H1 (cell line): ENCODE measurements at places on chromosomes 2 and 18. TPM values are rescaled to one million over a fixed set of nuclear protein-coding genes. Genes with fewer than 3 reads are reported as not detected.

The MLPH gene
- 17.0 TPM in 2 replicates for total RNA-seq

GRCh38 chr2:165877565-165878550 is 75.7 kb downstream of the TTC21B start:
- DNase-seq = no peak

DNA sequence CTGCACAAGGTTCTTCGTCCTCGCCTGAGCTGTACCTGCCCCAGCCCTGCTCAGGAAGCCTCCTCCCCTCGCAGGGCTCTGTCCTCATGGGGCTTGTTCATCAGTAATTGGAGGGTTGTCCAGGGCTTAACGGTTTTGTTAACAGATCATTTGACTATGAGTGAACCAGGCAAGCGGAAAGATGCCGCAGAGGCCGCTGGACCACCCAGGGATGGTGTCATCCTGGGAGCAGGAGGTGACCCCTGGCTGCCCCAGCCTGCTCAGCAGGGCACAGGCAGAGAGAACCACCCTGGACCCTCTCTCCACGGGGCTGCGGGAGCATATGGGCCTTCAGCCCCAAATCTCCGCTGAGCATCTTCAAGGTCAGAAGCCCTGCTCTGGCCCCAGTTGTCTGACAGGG is 264.3 kb downstream of the KLHL29 start:
- DNase-seq = no peak

- DNase-seq = no peak
Measured at GRCh38 chr2:11133238-11133935, 21.9 kb upstream of the SLC66A3 start.

DNA sequence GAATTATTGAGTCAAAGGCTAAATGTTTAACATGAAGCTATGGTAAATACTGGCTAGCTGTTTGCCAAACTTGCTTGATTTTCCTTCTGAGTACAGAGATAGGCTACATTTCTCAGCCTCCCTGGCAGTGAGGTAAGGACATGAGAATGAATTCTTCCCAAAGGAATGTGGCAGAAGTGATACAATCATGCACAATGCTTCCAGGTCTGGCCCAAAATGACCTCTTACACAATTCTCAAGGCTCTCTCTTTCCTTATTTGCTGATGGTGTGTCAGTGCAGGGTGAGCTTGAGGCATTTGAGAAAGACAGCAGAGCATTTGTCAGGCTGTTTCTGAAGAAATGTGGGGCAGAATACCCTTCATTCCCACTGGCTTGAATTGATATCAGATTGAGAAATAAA is 95.6 kb upstream of the NABP1 start:
- no peak for DNase-seq

The IL1R1 gene
- 0.34 and 0.46 TPM in 2 replicates for total RNA-seq

The IL1B gene
- not detected in 2 replicates for total RNA-seq

The SULT1C4 gene
- total RNA-seq = 2.1 and 2.9 TPM in 2 replicates

The SLC5A7 gene
- total RNA-seq = 0.11 and 0.15 TPM in 2 replicates

DNA sequence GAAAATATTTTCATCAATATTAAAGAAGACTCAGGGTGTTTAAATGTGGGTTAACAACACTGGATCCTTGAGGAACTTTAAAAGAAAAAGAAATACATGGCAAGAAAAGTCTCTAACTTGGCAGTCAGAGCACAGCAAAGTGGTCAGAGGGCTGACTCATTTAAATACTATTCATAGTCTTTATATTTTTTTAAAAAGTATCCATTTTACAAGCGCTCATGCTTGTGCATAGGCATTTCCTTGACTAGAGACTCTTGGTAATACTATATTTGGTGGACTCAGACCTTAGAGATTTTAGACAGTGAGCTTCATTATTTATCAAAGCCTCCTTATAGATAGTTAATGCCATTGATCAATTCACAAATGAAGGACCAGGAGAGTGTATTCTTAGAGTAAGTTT is 110.2 kb downstream of the ABCA12 start:
- DNase-seq = no peak

GRCh38 chr2:184504252-184504651 is 94.1 kb upstream of the ZNF804A start:
- DNase-seq = no peak

DNA sequence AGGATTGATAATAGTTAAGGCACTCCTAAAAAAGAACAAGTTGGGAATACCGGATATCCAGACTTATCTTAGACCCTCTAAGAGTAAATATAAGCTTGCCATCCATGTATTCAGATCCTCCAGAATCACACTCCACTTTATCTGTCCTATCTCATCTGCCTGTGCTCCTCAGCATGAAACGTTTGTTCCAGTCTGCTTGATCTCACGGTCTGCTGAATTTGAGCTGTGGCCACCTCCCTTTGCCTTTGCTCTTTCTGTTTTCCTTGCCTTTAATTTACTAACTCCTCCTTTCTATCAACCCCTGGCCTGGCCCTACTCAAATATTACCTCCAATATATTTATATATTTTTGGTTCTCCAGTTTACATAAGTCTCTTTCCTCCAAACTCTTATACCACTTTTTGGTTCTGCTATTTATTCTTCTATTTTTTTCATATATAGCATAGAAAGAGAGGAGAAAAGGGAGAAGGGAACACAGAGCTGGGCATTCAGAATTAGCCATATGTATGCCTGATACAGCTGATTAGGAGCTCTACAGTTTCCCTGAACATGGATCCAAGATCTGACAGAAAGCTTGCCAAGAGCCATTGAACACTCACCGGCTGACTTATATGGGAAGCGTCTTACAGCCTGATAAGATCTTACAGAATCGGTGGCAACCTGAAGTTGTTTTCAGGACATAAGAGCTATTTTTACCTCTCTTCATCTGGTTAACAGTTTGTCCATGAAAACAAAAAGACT is 21.8 kb upstream of the DNAJC27 start:
- DNase-seq = no peak

DNA sequence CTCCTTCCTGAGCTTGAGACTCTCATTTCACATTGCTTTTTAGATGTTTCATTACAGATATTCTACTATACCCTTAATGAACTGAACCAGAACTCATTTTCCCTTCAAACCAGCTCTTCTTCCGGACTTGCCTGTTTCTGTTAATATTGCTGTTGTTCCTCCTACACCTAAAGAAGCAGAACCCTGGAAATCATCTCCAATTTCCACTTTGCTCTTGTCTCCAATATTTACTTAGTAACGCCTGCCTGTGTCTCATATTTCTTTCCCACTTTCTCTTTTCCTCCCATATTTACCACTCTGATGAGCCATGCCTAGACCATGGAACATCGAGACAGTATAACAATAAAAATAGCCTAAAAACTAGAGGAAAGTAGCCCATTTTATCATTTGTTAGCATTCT is 17.9 kb upstream of the GMCL1 start:
- no peak for DNase-seq

GRCh38 chr18:79186649-79187048 is 117.5 kb downstream of the ATP9B start:
- DNase-seq = no peak

The SAG gene
- total RNA-seq = not detected in 2 replicates

The WNT10A gene
- not detected in 2 replicates for total RNA-seq

The CD207 gene
- total RNA-seq = not detected in 2 replicates

DNA sequence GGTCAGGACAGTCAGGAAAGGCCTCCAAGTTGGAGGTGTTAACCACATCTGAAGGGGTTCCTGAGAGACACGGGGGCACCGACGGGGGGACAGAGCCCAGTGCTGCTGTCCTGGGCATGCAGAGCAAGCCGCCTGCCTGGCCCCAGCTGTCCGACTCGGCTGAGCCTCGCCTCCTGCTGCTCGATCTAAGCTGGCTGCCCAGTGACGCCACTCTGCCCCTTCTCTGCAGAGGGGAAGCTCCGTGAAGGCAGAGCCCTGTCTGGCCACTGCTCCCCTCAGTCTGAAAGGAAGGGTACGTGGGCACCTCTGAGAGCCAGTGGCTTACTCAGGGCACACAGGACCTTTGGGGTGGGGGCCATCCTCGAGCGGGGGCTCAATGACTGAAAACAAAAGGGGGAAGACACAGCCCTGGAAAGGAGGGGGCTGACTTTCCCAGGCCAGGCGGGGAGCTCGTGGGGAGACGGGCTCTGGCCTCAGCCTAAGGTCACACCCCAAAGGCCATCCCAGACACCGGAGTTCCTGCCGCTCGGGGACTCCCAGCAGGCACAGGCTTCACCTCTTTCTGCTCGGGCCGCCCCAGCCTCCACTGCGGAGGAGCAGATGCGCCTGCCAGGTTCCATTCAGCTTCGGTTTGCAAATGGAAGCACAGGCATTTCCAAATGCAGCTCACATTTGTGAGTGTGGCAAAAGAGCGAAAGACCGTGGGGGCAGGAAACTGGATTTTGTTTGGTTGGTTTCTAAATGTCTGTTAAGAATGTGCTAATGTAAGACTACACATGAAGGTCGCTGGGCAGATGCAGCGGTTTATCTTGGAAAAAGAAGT is 136.9 kb downstream of the HDAC4 start:
- no peak for DNase-seq

DNA sequence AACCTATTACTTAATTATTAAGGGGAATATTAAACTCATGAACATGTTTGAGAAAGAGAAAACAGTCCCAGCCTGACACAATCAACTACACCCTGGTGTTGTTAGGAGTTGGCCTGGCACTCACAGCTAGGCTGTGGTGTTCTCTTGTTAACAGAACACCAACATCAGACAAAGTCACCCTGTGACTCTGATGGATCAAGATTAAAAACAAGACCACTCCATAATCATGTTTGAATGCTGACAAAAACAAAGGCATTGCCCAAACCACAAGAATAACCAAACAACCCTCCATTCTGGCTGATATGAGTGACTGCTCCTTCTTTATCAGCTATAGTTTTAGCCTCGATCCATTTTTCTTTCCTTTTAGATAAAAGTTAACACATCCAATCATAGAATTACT is 3.0 kb downstream of the BOLL start:
- DNase-seq = no peak

DNA sequence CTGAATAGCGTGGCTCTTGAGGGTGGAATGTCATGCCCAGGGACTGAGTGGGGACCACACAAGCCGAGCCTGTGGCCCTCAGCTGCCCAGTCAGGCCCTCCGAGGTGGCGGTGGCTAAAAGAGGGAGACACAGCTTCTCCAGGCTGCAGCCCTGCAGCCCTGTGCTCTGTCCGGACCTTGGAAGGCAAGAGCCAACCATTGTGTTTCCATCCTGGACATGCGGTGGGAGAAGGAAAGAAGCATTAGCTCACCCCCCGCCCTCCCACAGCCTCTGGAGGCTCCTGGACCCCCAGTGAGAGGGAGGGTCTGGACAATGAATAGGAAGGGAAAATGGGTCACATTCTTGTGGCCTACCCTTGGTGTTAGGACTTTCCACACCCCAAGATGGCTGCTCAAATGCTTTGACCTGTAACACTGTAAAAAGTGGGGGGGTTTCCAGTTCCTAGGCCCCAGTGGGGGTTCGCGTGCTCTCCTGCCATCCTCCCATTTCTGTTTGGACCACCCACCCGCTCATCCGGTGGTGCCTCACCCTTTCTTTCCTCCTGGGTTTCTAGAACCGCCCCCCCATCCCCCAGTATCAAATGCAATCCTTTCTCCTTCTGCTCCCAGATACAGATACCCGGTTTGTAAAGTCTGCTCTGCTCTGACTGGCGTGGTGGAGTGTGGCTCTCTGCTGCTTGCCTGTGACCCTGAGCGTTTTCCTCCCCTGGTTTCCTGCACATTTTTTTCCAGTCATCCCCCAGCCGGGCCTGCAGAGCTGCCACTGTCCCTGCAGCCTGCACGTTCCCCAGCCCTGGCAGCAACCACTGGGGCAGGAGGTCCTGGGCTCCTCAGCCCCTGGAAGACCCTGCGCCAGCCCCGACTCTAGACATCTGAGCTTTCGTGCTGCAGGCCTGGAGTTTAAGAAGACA is 36.3 kb upstream of the SMAD7 start:
- no peak for DNase-seq

DNA sequence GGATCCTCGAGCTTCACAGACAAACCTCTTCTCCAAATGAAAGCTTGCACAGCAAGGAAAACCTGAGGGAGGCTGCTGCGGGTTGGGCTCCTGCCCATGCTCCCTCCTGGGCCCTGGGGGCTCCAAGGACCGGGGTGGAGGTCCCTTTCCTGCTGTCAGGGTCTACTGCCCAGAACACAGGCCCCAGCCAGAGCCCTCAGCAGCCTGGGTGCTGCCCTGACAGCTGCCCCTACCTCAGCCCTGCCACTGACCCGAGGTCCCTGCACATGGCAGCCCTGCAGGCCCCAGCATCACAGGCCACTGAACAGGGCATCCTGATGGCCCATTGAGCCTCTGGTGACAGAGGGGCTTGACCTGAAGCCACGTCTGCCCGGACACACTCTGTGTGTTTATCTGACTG is 41.0 kb downstream of the CROCC2 start:
- no peak for DNase-seq

DNA sequence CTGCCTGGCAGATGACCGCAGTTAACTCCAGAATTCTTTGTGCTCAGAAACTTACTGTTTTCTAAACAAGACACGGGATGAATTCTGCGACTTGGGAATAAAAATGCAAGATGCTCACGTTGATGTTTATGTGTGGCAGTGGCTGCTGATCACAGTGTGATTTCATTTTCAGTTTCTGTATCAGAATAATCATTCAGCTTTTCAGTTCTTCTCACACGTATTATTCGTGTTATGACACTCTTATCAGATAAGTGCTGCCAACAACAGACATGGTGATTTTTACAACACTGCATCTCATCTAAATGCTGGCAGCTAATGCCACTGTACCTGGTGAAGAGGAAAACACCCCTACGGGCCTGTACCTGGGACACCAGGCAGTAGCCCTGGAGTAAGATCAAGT is 272.9 kb upstream of the REV1 start:
- no peak for DNase-seq

The UGT1A9 gene
- not detected in 2 replicates for total RNA-seq

- DNase-seq = no peak
Measured at GRCh38 chr2:159612255-159612901, 4.0 kb downstream of the BAZ2B start.

The MYO1B gene
- 55.5 and 61.2 TPM in 2 replicates for total RNA-seq

GRCh38 chr2:9552219-9553178 is 3.1 kb downstream of the ADAM17 start:
- DNase-seq = no peak

The MSTN gene
- not detected in 2 replicates for total RNA-seq

DNA sequence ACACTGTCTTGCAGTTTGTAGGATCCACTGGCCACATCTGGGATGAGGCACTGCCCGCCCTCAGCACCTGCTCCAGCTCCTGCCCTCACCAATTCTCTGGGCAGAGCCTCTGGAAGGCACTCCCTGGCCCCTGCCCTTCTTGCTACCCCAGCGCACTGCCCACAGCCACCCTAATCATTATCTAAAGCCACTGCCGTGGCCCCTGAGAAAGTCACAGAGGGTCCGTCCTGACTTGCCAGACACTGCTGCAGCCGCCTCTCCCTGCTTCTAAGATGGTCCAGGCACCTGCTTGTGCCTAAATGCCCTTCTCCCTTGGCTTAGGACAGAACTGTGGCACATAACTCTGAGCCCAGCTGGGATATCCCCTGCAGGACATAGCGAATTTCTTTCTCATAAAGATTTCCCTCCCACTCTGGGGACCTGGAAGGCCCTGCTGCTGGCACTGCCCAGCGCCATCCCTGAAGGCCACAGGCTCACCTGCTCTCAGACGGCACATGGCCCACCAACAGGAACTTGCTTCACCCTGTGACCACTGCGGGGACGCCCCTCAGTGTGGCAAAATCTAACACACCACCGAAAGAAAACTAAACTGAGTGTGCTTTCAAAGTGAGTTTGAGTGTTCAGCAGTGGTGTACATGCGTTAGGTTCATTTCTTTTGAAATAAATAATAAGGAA is 244.9 kb downstream of the HDAC4 start:
- DNase-seq = no peak

The CHRND gene
- not detected in 2 replicates for total RNA-seq
